Kidney (tissue), 22 donors: ENCODE measurements at places on chromosomes 5 and 9. TPM values are rescaled to one million over a fixed set of nuclear protein-coding genes. Genes with fewer than 3 reads are reported as not detected.

DNA sequence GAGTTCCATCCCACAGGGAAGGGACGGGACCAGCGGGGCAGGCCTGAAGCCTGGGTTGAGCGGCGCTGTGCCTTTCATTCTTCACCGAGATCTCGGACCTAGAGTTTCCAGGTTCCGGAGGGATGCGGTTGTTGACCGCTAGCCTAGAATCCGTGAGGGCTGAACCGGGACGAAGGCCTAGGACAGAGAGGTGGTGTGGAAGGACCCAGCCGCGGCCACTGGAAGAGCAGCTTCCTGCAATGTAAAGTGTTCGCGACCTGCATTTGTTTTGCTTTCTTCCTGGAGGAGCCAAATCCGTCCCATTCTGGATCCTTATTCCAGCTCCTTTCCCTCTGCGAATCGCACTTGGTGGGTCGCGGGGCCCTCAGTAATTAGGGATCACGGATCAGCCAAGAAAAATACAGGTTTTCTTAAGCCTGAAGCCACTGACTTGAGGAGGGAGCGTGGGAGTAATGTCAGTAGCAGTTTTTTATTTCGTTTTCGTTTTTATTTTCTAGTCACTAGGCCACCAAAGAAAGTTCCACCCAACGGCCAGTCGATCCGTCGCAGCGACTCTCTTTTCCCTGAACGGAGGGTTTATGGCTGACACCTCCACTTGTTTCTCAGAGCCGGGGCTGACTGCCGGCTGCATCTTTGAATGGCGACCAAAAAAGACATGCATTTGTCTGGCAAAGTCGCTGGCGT is 48.6 kb downstream of the ANXA2R start:
- DNase-seq: no peak
- H3K27ac ChIP-seq: peak overlapping the region; percentile 94
- H3K4me3 ChIP-seq: peak overlapping the region; percentile 61
- H3K4me1 ChIP-seq: no peaks in the 10 kb centered on the region

The OTP gene
- not detected for total RNA-seq

- peaks cover 8% of the 10 kb centered on the region for H3K36me3 ChIP-seq
- no peaks in the 10 kb centered on the region for H3K4me1 ChIP-seq
- no peak overlapping the region for H3K4me3 ChIP-seq
- no peaks in the 10 kb centered on the region for H3K27me3 ChIP-seq
These were observed 48.7 kb upstream of the HK3 start for GRCh38 chr5:176947847-176948246.

DNA sequence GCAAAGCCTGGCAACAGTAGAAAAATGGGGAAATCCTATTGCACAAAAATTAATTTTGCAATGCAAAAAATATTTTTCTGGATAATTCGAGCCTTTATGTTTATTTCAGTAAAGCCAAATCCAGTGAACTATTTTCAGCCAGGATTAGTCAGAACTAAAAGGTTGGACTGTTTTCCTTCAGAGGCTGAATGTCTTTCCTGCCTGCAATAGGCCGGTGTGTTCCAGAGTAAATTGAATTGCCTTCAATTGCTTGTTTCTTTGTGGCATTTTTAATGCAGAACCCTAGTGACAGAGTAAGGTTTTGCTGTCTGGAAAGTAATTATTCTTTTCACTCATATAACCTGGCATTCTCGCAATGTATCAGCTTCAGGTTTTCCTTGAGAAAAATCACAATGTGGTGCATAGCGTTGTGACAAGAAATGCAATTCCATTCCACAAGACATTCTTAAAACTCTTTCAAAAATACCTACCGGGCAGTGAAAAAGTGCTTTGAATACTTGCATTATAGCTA is 183.7 kb downstream of the GLIS3 start:
- DNase-seq: no peak
- no peak overlapping the region for H3K27ac ChIP-seq
- no peak overlapping the region for H3K4me3 ChIP-seq
- H3K27me3 ChIP-seq: no peaks in the 10 kb centered on the region

GRCh38 chr9:109186857-109187520 is 19.9 kb upstream of the FRRS1L start:
- H3K4me3 ChIP-seq: no peak overlapping the region
- H3K27me3 ChIP-seq: no peaks in the 10 kb centered on the region
- DNase-seq: no peak
- H3K36me3 ChIP-seq: no peaks in the 10 kb centered on the region
- no peak overlapping the region for H3K27ac ChIP-seq
